ENCODE measurements at places on chromosomes 3 and 15.

DNA sequence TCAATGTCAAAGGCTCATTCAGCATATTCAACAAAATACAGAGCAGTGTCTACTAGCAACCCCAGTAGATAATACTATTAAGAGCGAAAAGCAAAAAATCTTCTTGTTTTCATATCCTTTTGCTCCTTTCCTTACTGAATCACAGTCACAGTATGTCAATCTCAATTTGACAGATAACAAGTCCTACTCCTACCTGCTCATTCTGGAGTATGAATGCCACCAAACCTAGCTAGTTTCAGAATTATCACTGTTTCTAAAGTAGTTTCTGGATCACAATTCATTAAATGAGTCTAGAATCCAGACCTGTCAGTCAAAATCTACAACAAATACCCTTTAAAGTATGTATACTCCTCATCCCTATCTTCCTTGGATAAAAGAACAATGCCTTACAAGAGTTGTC is 51.5 kb downstream of the MKRN2 start:
- no peak for DNase-seq

DNA sequence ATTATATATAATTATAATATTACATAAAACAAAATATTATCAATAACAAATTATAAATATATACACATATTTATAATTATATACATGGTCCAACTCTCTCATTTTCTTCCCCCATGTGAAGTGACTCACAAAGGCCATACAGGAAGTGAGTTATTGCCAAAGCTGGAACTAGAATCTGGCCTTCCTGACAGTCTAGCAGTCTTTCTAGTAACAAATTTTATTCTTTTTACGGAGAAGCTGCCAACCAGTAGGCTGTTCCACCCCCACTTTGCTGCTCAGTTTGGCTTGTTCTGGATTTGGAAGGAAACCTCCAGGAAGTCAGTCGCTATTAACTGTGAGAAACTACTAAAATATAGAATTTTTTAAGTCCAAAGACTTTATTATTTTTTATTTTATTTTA is 79.6 kb downstream of the DHX36 start:
- DNase-seq = peak; percentile 49

DNA sequence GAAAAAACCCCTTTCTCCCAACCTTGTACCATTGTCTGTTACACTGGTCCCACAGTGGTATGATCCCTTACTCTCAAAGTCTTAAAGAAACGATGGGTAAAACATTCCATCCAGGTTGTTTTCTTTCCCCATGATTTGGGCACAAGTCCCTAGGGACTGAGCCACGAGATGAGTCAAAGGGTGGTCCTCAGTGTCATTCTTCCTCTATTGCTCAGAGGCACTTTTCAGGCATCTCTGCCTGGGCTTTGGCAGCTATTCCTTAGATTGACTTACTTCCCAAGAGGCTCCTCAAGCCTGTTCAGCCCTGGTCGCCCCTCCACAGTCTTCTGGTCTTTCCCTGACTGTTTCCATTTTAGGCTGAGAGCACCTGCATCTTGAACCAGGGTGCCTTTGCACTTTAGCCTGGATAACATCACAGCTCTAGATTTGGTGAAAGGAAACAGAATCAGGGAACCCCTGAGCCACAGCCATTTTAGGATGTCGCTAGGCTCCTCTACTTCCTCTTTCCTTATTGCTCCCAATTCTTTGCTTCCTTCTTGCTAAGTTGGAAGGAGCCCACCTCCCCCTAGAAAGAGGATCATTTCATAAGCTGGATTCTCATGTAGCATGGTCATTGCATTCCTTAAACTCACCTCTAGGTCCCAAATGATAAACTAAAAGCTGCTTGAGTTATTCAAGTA is 131.0 kb upstream of the TPRG1 start:
- DNase-seq = peak; percentile 4

DNA sequence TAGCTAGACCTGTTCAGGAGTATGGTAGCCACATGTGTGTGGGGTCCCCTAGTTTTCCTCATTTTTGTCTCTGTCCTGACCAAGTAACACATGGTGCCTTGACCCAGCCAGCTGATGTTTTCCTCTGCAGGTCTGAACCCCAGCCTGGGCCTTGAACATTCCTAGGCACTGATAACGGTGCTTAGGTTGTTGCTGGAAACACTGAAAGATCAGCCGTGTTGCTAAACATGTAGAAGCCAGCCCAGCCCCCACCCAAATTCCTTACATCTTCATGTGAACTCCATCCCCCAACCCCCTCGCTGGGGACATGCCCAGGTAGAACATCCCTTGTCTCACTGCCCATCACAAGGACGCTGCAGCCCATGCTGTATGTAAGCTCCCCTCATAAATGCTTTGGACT is 18.7 kb downstream of the RTP3 start:
- no peak for DNase-seq

- DNase-seq = peak; percentile 50
These were observed 28.3 kb upstream of the CRYBG3 start for GRCh38 chr3:97793420-97794019.

DNA sequence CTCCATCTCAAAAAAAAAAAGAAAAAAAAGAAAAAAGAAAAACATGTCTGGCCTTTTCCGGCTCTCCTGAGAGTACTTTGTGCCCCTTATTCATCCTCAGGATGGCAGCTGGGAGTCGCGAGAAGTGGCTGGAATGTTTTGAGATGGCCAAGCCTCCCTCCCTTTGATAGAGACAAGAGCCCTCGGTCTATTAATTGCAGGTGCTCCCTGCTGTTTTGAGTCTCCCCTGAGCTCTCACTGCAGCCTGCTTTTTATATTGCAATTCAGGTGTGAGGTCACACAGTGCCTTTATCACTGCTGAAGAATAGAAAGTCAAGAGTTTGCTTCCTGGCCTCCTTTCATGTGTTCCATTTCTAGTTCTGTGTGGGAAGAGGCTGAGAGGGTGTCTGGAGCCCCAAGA is 10.9 kb downstream of the CA12 start:
- DNase-seq = no peak

DNA sequence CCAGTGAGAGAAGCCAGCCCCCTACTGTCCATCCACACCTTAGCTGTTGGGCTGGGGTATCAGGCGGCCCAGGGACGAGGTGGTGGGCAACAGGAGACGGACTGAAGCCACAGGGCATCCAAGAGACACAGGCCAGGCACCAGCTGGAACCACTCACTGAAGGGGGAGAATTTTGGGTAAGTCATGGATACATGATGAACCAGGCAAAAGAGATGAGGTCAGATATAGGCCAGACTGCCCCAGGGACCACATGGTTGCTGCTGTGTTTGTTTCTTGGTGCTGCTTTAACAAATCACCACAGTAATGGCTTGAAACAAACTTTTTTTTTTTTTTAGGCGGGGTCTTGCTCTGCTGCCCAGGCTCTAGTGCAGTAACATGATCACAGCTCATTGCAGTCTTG is 66.4 kb downstream of the SEMA5B start:
- no peak for DNase-seq

DNA sequence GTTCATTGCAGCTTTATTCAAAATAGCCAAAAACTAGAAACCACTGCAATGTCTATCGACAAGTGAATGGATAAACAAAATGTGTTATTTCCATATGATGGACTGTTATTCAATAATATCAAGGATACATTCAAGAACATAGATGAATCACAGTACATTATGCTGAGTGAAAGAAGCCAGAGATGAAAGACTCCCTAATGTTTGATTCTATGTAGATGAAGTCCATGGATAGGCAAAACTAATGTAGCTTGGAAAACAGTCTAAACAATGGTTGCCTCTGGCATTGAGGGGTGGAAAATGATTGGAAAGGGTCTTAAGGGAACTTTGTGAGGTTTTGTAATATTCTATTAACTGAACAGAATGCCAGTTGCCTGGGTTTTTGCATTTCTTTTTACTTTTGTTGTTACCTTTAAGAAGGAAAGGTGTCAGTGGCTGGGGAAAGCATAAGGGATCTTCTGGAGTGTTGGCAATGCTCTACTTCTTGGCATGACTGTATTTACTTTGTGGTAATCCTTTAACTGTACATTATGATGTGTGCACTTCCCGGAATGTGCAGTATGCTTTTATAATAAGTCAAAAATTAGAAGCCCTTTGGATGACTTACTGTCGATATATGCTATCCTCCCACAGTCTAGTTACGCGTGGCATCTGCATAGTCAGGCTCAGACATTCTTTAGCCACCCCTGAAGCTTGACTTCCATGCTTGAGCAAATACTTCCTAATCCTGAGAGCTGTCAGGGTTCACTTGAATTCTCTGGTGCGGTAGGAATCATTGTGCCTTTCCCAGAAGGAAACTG is 20.5 kb upstream of the ATP10A start:
- peak; percentile 89 for DNase-seq

GRCh38 chr15:44596511-44597010 is 59.6 kb downstream of the EIF3J start:
- DNase-seq = no peak

- DNase-seq = no peak
These were observed 23.8 kb downstream of the C3orf20 start for GRCh38 chr3:14698601-14699244.

GRCh38 chr3:69568951-69569350 is 170.3 kb upstream of the MITF start:
- DNase-seq = no peak

GRCh38 chr3:53174346-53175250 is 13.6 kb downstream of the PRKCD start:
- no peak for DNase-seq

DNA sequence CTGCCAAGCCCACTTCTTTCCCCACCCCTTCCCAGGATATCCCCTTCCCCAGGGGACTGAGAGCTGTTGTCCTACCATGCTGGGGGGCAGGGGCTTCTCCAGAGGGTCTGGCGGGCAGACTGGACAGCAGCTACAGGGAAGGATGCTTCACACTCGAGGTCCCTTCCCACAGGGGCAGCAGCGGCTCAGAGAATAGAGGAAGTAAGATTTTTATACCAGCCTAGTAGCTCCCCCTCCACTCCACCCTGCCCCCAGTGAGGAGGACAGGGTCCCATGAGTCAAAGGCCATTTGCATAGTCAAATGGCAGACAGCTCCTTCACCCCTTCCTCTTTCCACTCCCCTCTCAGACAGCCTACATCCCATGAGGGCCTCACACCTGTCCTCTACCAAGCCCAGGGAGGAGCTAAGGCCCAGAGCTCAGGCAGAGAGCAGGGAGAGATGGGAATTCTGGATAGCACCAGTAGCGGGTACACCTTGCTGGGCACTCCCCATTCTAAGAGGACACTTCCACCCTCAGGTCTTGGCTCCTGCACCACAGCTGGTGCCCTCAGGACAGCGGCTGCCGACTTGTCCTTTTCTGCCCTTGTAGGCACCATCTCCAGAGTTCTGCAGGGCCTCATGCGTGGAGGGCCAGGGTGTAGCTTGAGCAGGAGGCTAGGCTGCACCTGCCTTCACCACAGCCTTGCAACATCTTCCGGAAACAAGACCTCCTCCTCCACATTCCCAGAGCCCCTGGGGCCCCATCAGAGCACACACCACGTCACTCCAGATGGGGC is at the start of gene TLR9:
Gene TLR9, minus strand, starts transcription at position 194 of the 777 bp plus-strand sequence. Its CDS starts 116 bp downstream, at position 78.
- no peak for DNase-seq

DNA sequence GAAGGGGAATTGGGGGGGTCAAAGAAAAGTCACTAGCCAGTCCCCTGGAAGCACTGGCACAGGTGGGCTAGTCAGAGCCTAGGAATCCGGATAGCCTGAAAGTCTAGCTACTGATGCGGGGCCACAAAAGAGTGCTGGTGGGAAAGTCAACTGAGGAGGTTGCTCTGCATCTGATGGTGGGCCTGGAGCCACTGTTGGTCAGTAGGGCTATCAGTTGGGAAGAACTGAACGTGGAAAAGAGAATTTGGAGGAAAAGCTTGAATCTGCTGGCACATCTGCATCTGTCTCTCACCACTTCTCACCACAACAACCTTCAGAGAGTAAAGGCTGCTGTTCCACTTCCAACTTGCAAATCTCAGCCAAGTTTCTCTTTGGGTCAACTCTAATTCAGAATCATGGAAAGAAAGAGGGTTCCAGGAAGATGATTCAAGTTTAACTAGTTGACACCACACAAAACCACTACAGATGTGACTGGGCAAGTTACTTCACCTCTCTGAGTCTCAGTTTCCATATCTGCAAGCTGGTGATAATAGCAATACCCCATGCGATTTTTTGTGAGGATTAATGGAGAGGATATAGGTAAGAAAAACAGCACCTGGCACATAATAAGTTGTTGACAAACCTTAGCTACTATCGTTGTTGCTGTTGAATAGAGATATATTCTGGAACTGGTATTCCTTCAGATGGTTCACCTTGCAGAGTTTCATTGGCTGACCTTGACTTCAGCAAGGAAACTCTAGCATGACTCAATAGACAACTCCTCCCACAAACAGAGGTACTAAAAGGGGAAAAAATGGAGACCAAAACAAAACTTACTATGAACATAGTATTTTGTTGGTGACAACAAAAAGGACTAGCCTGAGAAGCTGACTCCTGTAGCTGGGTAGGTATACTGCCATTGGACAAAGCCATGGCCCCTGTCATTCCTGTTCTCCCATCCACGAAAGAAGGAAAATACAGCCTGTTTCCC is 280.2 kb upstream of the STT3B start:
- DNase-seq = no peak

DNA sequence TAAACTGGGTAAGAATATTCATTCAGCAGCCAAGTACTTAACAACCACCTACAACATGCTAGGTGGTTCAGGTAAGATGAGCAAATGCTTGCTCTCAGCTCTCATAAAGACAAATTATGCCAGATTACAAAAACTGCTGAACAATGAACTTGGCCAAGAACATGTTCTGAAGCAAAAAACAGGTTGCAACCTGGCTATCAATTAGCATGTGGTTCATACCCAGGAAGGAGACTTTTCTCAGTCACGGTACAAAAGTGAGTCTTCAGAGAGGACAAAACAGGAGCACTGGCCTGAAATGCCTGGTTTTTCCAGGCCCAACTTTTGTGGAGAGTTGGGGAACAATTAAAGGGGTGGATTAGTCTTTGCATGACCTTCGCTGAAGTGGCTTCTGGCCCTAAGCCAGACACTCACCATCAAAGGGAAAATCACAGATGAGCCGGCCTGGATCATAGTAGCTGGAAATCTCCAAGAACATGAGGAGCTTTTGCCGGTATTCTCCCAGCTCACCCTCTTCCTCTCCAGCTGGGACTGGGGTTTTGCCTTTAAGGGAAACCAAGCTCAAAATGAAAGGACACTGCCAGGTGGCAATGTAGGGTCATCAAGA is 7.6 kb upstream of the PLA2G4F start:
- no peak for DNase-seq

DNA sequence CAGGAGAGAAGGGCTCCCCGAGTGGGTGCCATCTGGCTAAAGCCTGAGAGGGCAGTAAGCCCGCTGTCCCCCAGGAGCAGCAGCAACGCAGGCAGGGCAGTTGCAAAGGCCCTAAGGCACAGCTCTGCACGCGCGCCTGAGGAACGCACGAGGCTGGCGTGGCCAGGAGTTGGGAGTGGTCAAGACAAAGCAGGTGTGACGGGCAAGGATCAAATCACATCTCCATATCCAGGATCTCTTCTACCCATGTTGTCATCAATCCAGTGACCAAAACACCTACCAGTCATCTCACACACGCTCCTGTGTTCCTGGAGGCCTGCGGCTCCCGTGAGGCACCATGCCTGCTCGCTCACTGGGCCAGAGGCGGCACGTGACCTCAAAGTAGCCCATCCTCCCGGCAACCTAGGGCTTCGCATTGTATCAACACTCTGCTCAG is 59.5 kb downstream of the ERC2 start:
- DNase-seq = no peak

Measured in EL (cell line).